Transverse colon (tissue), 4 donors: ENCODE measurements at places on chromosomes 16 and 17. TPM values are rescaled to one million over a fixed set of nuclear protein-coding genes. Genes with fewer than 3 reads are reported as not detected.

GRCh38 chr17:51188271-51188833 is 22.1 kb downstream of the NME2 start:
- DNase-seq, result no peak

GRCh38 chr17:8153957-8154607 is 1.9 kb upstream of the PER1 start:
- peak; percentile 99 for DNase-seq

DNA sequence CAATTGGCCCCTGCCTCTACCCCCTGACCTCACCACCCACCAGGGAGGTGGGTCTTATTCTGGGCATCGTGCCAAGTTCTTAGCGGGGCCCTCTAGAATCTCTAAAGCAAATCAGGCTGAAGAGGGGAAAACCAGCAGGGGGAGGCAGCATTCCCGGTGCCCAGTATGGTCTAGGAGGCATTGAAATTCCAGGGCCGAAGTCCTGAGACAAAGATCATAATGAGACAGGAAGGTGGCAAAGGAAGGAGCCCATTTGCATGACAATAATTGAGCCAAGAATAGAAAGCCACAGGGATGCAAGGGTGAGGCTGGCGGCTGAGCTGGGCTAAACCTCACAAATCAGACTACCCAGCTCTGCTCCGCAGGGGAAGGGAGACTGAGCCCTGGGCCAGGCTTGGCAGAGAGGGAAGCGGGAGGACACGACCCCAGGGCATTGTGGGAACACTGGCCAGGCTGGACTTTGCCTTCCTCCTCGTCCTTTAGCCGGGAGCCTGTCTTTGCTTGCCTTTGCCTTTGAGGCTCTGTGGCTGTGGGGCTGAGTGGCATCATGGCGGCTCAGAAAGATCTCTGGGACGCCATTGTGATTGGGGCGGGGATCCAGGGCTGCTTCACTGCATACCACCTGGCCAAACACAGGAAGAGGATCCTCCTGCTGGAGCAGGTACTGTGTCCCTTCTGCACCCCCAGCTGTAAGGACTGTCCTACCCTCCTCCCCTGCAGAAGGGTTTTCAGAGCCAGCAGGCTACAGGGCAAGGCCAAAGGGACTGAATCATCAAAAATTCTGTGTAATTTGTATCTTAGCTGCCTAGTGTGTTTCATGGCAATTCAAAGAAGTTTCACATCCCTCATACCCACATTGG is at the start of gene PIPOX:
Gene PIPOX (plus strand): TSS at position 463 of the 860 bp plus-strand sequence. CDS start 85 bp downstream, at position 548.
- peak; percentile 15 for DNase-seq

GRCh38 chr16:5066511-5066910 is 755 bp upstream of the C16orf89 start:
- DNase-seq, result no peak

DNA sequence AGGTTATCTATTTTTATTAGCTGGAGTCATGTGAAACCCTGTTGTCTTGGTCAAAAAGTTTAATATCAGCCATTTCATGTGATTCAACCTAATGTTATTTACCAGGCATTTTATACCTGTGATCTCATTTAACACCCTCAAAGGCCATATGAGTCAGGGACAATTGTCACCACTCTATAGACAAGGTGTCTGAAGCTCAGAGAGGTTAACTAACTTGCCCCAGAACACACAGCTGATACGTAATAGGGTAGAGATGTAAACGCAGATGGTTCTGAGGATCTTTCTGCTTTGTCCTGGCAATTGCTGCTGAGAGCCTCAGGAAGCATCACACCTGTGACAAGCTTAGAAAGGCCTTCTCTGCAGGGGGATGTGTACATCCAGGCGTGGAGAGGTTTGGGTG is 4.9 kb downstream of the CD300A start:
- DNase-seq, result no peak

- DNase-seq, result no peak
These were observed 300.9 kb upstream of the ASIC2 start for GRCh38 chr17:33593991-33594390.

- DNase-seq, result no peak
These were observed 191.8 kb downstream of the SNX29 start for GRCh38 chr16:12168074-12169000.

DNA sequence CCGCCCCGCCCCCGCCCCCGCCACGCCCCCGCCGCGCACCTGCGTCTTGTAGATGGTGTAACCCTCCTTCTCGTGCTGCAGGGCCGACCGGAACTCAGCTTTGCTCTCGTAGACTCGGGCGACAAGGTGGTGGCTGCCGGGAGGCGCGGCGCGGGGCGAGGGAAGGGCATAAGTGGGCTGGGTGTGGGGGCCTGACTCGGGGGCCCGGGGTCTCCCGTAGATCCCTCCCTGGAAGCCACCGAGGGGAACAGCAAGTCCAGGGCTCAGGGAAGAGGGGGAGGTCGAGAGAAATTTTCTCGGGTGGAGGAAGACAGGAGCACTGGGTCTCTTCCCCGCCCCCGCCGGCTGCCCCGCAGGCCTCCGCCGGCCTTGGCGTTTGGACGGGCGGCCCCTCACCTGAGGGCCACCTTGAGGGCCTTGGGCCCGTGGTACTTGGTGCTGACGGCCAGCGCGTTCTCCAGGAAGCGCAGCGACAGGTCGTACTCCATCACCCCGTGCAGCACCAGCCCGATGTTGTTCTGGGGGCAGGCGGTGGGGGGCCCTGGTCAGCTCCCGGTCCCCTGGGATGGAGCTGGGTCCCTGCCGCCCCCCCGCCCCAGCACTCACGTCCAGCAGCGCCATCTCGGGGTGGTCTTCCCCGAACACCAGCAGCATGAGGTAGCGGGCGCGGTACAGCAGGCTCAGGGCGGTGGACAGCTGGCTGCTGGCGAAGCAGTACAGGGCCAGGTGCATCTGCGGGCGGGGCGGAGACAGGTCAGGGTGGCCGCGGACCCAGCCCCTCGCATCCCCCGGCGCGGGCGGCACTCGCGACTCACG is 19.4 kb downstream of the CLUH start:
- no peak for DNase-seq

- peak; percentile 31 for DNase-seq
These were observed 70.6 kb downstream of the CYB5B start for GRCh38 chr16:69494991-69495392.

- no peak for DNase-seq
These were observed 7.8 kb upstream of the EVI2A start for GRCh38 chr17:31329221-31329620.

GRCh38 chr16:4767872-4768548 is 1.0 kb upstream of the ZNF500 start:
- peak; percentile 40 for DNase-seq

DNA sequence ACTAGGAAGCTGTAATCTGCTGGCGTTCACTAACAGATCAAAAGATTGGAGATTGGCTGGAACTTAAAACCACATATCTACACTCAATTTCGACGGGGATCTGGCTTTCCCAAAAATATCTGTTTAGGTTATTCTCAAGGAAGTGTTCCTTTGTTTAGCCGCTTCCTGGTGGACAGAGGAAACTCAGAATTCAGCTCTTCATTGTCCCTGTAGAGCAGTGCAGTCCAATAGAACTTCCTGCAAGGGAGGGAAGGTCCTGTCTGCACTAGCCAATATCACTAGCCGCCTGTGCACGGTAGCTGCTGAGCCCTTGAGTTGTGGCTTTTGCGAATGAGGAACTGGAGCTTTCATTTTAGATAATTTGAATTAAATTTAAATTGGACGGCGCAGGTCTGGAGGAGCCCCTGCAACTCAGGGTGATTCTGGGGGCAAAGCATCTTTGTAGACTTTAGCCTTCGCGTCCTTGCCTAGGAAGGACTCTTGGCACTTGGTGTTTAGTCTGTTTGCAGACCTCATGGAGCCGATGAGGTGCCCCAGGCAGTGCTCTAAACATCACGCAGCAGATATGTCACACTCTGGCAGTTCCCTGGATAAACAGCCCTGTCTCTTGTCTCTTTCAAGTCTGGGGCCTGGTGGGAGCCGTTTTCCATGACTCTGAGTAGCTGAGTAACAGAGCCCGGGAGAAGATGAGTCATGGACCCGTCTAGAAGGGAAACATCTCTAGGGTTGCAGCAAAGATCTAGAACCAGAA is 122.2 kb downstream of the CCDC182 start:
- no peak for DNase-seq

DNA sequence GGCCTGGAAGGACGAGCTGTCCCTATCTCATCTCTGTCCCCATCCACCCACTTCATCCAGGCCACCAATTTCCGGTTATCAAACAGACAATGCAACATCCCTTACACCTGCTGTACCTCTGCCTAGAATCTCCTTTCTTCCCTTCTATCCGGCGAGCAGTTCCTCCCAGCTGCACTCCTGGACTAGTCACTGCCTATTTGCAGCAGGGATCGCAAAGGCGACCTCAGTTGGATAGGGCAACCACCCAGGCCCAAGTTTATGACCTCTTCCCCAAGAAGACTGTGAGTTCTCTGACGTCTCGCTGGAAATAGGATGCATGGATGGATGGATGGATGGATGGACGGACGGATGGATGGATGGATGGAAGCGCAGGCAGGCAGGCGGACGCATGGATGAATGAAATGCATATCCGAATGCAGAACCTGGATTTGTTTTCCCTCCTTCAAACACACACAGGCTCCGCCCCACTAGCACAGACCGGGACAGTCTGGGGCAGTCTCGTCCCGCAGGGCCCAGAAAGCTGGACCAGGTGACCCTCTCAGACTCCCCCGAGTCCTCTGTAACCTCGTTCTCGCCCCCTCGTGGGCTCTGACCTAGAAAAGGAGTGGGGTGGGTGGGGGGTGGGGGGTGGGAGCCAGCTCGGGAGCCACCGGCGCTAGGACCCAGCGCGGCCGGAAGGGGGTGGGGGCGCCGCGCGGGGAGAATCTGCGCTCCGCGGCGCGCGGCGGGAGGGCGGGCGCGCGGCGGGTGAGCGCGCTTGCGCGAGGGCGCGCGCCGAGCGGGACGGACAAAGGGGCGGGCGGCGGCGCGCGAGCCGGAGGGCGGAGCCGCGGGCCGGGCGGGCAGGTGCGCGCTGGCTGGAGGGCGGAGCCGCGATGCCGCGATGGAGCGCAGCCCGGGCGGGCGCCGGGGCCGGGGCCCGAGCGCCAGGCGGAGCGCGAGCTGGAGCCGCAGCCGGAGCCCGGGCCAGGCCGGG is at the start of gene SBK1:
Gene SBK1 (plus strand): TSS at position 875 of the 976 bp plus-strand sequence. CDS start 24,867 bp downstream, outside the sequence.
- DNase-seq, result peak; percentile 84

DNA sequence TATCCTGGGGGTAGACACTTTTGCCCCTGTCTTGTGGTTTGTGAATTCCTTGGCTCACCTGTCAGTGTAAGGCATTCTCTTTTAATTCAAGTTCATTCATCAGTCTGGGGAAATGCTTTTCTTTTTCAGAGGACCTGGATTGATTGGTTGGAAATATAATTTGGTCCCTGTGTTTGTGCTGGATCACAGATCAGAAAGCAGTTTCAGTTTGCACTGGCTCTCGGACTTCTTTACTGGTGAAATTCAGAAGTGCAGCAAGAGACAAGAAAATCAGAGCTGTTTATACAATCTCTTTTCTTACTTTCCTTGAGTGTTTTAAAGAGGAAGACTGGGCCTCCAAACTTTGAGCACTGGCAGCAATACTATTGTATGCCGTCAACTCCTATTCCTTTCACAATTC is 161.8 kb upstream of the KCNJ16 start:
- no peak for DNase-seq

DNA sequence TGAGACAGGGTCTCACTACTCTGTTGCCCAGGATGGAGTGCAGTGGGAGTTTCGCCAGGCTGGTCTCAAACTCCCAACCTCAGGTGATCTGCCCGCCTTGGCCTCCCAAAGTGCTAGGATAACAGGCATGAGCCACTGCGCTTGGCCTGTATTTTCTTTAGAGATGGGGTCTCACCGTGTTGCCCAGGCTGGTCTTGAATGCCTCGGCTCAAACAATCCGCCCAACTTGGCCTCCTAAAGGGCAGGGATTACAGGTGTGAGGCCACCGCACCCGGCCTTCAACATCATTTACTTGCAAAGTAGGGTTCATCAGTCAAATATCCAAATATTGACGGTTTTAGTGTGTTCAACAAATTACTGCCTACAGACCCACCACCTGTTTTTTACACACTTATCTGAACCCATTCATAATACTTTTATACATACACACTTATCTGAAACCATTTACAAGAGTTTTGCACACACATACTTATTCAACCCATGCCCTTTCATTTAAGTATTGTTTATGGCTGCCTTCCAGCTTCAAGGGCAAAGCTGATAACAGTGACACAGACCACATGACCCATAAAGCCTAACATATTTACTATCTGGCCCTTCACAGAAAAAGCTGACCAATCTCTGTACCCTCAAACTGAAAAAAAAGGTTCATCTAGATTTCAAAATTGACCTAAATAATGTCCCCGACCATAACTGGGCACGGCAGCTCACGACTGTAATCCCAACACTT is 11.9 kb downstream of the TMEM170A start:
- no peak for DNase-seq

DNA sequence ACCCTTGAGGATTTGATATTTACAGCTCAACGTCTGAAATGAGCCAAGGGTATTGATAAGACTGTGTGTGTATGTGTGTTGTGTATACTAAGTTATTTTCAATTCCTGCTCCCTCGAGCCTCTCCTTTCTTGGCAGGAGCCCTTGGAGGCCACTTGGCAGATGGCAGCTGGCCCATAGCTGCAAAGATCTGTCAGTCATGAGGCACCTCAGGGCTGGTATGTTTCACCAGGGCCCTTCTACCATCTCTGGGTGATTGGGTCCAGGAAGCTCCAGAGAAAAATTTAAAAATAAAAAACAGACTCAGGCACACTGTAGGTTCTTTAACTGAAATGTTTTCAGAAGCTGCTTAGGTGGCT is 355.7 kb downstream of the HAPSTR1 start:
- DNase-seq, result no peak

GRCh38 chr17:73767696-73768095 is 123.5 kb upstream of the SDK2 start:
- no peak for DNase-seq

DNA sequence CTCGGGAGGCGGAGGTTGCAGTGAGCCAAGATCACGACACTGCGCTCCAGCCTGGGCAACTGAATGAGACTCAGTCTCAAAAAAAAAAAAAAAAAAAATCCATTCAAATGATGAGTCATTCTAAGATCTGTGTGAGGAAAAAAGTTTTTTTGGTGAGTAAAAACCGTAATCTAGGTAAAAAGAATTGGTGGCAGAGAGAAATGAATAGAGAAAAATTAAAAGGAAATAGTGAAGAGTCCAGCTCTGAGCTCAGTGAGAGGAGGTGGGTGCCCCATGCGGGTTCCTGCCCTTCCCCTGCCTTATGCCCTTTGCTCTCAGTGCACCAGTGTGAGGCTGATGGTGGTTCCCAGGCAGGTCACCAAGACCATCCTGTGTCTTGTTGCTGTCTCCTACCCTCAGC is 20.9 kb downstream of the GAN start:
- DNase-seq, result no peak

GRCh38 chr16:68374246-68374805 is 63.5 kb downstream of the PRMT7 start:
- no peak for DNase-seq

The HYDIN gene
- 0.16 TPM for total RNA-seq

The VPS35L gene
- 40.0 TPM for total RNA-seq

The OR1F1 gene
- total RNA-seq, result not detected

The NLK gene
- total RNA-seq, result 6.2 TPM

The LITAFD gene
- total RNA-seq, result not detected

The RHBDF1 gene
- total RNA-seq, result 35.4 TPM

The C16orf54 gene
- not detected for total RNA-seq

The KLHDC4 gene
- 46.8 TPM for total RNA-seq

The GNGT2 gene
- 4.0 TPM for total RNA-seq
